Pancreas (tissue), 10 donors: ENCODE measurements at places on chromosomes 7 and 10. TPM values are rescaled to one million over a fixed set of nuclear protein-coding genes. Genes with fewer than 3 reads are reported as not detected.

PTPRZ1 gene
- 1.1 TPM for polyA plus RNA-seq

HABP2 gene
- polyA plus RNA-seq, result 8.8 TPM

PHYH gene
- 20.0 TPM for polyA plus RNA-seq

ZCCHC24 gene
- polyA plus RNA-seq, result 6.6 TPM

CALHM3 gene
- polyA plus RNA-seq, result 0.11 TPM

CYP2C9 gene
- 0.89 TPM for polyA plus RNA-seq
